ENCODE measurements at places on chromosomes 5 and 9.

DNA sequence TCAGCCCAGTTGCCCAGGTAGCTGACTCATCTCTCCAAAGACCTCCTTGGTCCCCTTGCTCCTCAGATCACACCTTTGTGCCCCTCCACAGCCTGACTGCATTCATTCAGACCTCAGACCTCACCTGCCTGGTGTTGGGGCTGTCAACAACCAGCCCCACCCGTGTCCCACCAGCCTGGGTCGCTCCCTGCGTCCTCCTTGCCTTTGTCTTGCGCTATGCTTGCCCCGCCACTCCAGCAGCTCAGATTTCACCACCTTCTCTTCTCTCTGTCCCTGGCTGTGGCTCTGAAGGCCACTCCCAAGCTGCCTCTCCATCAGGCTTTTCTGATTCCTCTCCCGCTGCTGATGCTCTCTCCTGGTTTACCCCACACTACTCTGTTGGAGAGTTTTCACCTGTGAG lies 103.5 kb downstream of the MVB12B start:
- DNase-seq: no peak

DNA sequence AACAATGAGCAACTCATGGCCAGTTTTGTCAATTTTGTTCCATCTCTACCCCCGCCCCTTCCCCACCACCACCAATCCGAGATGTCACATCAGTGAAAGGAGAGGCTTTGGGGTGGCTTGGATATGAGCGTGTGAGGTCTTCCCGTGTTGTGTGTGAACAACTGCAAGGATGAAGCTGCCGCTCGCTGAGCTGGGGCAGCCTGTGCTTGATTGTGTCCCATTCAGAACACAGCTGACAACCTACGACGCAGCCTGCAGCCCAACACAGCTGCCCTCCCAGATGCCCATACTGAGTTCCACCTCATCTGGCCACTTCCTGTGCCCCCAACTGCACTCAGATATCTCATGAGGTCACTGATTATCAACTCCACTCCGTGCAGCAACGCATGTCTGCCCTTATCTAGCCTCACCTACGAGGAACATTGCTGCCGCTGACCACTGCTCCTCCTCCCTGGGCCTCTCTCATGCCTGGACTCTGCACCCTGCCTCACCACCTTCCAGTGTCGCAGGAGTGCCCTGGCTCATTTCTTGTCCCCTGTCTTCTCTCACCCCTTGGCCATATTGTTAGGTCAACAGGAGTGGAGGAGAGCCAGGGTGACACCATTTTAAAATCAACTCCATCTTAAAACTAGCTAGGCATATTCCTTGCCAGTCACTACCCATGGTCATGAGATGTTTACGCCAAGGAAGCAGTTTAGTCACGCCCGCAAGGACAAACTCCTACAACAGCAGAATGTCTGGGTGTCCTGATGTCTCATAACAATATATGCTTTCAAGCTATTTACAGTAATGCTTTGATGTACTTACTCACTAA lies 7.3 kb upstream of the IL4 start:
- no peak for DNase-seq

DNA sequence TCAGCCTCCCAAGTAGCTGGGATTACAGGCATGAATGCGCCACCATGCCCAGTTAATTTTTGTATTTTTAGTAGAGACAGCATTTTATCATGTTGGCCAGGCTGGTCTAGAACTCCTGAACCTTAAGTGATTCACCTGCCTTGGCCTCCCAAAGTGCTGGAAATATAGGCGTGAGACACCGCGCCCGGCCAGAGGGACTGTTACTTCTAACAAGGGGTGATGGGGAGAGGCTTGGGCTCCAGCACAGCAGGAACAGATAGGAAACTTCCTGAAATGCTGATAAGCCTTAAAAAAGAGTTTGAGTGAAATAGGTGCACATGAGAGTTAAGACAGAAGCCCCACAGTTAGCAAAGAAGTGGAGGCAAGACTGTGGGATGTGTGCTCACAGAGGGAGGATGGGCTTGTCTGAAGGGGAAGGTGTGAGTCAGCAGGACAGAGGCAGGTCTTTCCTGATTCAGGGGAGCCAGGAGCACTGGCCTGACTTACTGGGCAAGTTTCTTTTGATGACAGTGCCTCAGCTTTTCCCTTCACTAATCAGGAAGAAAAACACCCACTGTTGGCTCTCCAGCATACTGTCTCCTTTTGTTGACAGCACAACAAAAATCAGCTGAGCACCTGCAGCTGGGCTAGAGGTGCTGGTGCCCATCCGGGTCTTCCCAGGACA lies 68.4 kb downstream of the RAD23B start:
- no peak for DNase-seq

DNA sequence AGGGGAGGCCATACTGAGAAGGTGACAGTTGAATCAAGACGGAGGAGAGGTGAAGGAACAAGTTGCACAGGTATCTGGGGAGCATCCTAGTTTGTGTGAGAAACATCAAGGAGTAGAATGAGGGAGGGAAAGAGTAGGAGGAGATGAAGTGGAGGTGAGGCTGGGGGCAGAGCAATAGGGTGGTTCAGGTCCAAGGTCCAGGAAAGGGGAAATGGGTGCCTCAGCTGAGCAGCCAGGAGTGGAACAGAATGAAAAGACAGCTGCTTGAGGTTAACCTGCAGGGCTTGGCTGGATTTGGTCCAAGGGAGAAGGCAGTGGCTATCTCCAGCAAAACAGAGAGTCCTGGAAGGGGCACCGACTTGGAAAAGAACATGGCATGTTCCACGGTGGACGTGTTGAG lies 5.3 kb downstream of the SLC1A1 start:
- no peak for DNase-seq

DNA sequence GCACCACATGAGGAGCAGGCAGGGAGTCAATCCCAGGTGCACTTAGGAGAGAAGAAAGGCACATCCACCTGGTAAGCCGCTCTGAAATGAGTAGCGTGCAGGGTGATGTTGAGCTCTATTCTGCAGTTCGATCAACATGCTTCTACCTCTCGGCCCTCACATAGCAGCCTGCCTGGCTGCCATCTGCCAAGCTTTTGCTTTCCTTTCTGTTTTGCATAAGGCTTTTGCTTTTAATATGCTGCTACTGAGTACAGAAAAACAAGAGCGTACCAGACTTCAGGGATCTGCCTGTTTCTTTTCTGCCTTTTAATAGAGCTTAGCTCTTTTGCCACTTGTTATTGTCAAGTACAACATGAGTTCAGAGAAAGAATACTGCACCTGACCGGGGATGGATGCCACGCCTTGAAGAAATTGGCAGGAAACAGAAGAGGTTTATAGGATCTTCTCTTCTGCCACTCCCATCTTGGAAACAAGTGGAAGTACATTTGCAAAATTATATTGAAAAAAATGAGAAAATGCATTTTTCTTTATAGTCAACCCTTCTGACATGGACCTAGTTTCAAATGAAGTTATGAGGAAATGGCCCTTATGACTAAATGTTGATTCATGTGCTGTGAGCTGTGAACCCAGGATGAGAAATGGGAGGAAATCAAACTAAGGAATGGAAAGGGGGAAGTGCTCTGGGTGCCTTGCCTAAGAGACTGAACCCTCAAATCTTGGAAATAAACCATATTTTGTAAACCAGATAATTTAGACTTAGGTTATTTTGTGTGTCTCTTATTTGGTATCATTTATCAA lies 4.0 kb upstream of the FCHO2 start:
- DNase-seq: no peak

- DNase-seq: no peak
These were observed 21.8 kb downstream of the STK10 start for GRCh38 chr5:172166030-172166826.

GRCh38 chr5:53418409-53418808 lies 62.0 kb upstream of the FST start:
- no peak for DNase-seq

GRCh38 chr9:696332-697323 lies 144.9 kb upstream of the DMRT1 start:
- DNase-seq: no peak

DNA sequence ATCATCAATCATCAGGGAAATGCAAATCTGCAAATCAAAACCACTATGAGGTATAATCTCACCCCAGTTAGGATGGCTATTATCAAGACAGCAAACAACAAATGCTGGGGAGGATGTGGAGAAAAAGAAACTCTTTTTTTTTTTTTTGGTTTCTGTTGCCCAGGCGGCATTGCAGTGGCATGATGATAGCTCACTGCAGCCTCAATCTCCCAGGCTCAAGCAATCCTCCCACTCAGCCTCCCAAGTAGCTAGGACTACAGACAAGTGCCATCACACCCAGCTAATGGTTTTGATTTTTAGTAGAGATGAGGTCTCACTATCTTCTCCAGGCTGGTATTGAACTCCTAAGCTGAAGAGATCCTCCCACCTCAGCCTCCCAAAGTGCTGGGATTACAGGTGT lies 5.4 kb upstream of the CNTRL start:
- DNase-seq: no peak

DNA sequence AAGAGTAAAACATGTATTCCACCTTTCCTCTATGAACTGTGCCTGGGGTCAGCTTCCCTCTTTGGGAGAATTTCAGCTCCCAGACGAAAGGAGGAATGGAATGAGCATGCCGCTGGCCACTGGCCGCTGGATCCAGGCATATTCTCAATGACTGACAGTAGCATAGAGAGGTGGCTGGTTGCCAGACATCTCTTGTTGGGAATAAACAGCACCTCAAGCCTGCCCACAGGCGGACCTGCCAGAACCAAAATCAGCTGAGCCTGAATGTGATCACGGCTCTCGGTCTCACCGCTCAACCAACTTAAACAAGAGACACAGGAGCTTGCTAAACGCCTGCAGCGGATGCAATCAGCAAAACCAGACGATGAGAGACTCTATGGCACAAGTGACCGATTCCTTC lies 20.6 kb downstream of the TBC1D9B start:
- no peak for DNase-seq

All from CD4-positive, alpha-beta T cell treated with Interleukin-6 at 100 ng/mL for 8 hours (primary cell).